CD14-positive monocyte (primary cell): ENCODE measurements at places on chromosomes 7 and 10.
A peak's percentile ranks its signal among the peaks of the same experiment; 100 is the strongest.

DNA sequence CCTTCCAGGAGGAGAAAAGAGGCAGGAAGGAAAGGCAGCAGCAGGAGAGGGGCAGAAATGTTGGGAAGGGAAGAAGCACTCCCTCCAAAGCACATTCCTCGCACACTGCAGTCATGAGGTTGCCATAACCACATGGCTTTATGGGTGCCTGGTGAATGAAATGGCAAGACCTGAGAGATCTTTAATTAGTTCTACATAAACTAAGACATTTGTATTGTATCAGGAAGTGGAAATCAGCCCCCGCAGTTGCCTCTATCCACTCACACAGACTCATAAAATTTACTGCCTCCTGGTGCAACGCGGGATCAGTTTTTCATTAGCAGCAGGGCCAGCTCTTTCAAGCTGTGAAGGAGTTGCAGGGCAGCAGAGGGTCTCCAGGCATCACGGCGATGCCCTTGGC lies 106.4 kb downstream of the COL13A1 start:
- no peak for DNase-seq

GRCh38 chr10:70884741-70885140 lies 3.6 kb downstream of the PCBD1 start:
- DNase-seq, result no peak

GRCh38 chr10:109968953-109969759 lies 38.6 kb upstream of the ADD3 start:
- DNase-seq, result no peak

- DNase-seq, result no peak
These were observed 154.5 kb downstream of the CRPPA start for GRCh38 chr7:16266877-16267276.

DNA sequence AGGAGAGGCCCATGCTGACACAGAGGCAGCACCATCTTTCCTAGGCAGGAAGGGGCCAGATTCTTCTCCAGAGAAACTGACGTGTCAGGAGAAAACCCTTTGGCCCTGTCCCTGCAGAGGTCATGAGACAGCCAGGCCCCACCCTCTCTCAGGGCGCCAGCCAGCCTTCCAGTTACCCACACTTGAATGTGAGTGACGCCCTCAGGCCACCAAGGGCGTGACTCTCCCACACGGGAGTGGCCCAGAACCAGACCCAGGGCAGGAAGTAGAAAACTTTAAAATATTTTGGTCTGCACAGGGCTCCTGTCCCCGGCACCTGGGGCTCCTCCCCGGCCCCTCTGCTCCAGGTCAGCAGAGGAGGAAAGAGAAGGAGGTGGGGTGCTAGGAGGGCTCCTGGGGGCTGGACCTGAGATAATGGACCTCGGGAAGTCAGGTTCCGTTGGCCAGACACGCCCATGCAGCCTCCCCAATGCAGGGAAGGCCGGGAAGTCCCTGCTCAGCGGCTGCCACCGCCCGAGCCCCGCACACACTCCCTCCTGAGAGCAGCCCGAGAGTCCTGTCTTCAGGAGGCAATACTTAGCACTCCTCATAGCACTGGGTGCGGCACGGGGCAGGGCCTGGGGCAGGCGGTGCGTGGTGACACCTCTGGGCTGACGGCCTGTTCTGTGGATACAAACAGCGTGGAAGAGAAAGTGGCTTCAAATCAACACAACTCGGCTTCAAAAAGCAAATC lies 67.0 kb upstream of the CFAP46 start:
- peak; percentile 98 for DNase-seq

DNA sequence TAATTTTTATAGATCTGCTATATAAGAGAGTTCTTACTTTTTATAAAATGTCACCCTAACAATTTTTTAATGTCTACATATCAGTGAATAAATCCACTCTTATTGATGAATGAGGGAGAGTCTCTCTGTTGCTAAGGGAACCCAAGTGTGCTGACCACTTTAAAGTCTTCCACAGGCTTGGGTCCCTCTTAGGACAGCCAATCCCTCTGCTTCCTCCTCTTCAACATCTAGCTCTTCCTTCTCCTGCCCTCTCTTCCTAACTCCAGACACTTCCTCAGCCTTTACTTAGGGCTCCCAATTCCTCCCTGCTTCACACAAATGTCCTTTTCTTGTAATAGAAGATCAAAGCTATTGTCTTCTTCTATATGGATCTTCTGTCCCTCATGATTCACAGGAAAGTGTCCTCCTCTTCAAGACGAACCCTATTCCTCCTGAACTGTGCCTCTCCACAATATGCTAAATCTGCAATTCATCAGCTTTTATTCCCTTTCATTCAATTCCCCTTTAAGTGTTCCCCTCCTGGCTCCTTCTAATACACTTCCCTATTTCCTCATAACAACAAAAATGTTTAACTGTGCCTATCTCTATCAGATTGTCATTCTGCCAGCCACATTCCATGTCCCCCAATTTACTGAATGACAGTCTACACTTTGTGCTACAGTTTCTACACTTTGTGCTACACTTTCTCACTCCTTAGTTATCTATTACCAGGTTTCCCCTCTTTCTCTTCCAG lies 37.7 kb downstream of the CDK6 start:
- DNase-seq, result no peak

DNA sequence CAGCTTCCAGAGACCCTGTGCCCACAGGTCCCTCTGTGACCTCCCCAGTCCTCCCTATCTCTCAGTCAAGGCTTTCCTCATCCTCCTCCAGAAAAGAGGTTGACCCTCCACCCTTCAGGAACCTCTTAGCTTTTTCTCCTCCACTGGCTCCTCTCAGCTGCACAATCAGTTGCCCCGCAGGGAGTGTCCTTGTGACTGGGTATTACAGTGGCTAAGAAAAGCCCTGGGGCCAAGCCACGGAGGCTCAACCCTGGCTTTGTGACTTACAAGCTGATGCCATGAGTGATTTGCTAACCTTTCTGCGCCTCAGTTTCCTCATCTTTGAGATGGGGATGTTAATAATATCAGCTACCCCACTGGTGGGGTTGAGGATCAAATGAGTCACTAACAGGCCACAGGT lies 66.4 kb upstream of the ZMIZ1 start:
- no peak for DNase-seq

- DNase-seq, result no peak
These were observed 150.4 kb upstream of the GNAI1 start for GRCh38 chr7:79984210-79984609.

DNA sequence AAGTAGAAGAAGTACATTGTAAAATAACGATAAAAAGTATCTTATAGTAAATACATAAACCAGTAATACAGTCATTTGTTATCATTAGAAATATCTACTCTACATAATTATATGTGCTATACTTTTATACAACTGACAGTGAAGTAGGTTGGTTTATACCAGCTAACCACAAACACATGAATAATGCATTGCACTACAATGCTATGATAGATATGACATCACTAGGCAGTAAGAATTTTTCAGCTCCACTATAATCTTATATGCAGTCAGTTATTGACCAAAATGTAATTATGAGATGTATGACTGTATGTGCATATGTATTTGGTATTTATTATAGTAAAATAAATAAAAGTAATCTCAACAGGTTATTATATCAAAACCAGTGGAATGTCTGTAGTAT lies 23.4 kb upstream of the SGCE start:
- no peak for DNase-seq

GRCh38 chr10:110857265-110858171 lies 14.2 kb upstream of the PDCD4 start:
- DNase-seq, result peak; percentile 43

DNA sequence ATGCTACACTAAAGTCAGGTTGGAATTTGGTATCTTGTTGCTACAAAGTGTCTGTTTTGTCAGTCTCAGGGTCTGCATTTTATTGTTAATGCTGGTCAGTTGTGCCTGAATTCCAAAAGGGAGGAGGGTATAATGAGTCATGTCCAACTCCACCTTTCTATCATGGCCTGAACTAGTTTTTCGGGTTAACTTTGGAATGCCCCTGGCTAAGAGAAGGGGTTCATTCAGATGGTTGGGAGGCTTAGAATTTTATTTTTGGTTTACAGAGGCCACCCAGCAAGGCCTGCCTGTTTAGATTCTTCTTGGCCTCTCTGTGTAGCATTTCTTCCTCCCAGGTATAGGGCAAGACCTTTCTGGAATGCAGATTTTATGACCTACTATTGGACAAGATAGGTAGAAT lies 93.2 kb downstream of the SKIDA1 start:
- no peak for DNase-seq

DNA sequence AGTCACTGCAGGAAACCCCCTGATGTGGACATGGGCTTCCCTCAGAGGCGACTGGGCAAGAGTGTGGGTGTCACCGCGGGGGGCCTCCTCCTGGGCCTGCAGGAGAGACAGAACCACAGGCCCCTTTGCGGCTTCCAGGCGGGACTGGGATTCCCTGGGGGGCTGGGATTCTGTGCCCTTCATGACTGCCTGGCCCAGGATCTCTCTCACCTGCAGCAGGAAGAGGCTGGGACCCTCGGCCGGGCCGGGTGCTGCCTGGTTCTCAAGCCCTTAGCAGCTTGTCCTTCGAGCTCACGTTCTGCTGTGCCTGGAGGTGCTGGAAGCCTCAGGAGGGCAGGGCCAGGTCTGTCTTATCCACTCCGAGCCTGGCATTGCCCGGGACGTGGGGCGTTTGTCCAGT lies 11.8 kb downstream of the SUN1 start:
- DNase-seq, result no peak

DNA sequence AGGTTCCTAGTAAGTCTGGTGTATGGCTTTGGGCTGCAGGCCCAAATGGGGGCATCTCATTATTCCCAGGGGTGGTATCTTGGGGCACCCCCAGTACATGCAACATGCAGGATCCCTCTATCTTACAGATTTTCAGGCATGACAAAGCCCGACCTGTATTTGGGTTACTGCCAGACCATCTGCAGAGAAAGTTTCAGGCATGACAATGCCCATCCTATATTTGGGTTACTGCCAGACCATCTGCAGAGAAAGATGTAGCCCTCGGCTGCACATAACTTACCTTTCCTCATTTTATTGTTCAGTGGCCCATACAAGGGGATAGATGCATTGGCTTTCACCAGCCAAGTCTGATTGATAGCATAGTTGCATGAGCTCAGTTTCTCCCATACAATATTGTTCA lies 112.2 kb upstream of the RAB18 start:
- no peak for DNase-seq

DNA sequence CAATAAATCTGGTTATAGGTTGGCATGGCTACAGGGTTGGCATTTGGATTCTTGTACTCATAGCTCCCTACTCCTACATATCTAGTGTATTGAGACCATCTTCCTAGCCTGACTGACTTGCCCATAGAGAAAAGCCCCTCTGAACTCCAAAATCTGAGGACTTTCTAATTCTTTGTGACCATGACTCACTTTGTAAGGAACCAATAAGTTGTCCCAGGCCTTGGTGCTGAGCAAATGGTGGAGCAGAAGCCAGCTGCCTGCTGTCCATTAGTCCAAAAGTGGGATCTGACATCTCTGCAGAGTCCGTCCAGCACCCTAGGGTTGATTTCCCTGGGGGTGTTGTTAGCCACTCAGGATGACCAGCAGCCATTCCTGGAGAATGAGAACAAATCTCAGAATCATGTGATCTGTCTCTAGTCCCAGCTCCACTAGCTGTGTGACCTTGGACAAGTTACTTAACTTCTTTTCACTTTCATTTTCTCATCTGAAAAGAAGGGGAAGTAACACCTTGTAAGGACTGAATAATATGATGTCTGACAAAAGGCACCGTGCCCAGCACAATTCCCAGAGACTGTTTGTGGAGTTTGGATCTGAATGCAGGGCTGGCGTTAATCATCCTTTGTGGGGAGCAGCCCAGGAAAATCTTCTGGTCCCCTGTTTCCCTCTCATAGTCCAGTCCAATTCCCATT lies 44.1 kb downstream of the MTURN start:
- DNase-seq, result peak; percentile 60

- no peak for DNase-seq
These were observed 371.7 kb upstream of the IGFBP3 start for GRCh38 chr7:46292741-46293140.

- DNase-seq, result no peak
These were observed 15.7 kb upstream of the CBLL1 start for GRCh38 chr7:107728276-107728675.

- no peak for DNase-seq
These were observed 197.5 kb downstream of the MALRD1 start for GRCh38 chr10:19245889-19246752.

DNA sequence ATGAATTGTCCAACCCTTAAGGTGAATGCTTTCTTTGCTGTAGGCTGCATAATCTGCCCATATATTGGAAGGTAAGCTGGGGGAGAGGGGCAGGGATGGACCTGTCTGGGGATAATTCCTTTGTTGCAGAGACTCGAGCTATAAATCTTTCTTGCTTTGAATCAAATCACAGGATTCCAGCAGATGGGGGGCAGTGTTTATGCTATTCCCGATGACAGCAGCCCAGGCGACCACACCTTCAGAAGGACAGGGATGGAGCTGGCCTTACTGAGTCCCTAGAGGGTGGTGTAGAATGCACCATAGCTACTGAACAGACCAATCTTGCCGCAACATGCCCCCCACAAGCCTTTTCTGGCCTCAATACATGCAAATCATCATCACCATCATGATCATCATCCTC lies 2.5 kb downstream of the PODXL start:
- no peak for DNase-seq

GRCh38 chr10:75040576-75040975 lies 70.9 kb upstream of the SAMD8 start:
- DNase-seq, result no peak

- DNase-seq, result no peak
These were observed 23.2 kb downstream of the ELN start for GRCh38 chr7:74051193-74051592.

DNA sequence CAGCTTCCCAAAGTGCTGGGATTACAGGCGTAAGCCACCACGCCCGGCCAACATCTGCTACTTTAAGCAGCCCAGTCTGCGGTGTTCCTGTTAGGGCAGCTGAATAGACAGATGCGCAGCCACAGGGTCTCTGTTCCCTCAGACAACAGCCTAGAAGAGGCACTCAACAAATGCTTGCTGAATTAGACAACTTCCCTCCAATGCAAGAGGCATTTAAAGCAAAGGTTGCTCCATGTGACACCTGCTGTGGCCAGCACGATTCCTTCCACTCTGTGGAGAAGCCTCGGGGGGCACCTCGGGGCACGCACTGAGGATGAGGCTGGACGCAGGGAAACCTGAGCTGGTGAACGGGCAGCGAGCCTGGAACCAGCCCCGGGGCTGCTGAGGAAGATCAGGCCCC lies 237.8 kb downstream of the MAD1L1 start:
- DNase-seq, result no peak

GRCh38 chr10:70816220-70816894 lies 609 bp downstream of the SGPL1 start:
- peak; percentile 8 for DNase-seq

DNA sequence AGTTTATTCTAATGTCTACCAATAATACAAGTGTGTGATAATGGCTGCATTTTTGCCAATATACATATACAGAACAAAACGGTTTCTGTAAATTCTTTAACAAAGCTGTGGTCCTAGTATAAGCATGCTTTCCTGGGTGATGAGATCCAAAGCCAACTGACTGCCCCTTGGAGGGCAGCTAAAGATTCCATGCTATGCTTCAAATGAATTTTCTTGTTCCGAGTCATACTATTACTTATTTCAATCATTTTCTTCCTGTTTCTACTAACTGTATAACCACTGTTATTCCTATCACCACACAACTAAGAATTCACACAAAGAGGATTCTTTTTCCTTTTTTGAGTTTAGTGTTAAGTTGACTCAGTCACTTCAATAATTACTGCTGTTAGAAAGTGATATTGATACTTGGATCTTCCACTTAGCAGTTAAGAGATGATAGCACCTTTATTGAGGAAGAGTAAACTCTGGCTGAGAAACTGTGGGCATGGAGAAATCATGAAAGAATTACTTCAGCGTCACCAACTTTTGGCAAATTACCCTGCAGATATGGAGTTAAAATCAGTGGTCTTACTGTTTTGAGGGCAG lies 197.5 kb downstream of the ARL4A start:
- DNase-seq, result no peak
